GM03348 (cell line): ENCODE measurements at places on chromosomes 6 and 20.

DNA sequence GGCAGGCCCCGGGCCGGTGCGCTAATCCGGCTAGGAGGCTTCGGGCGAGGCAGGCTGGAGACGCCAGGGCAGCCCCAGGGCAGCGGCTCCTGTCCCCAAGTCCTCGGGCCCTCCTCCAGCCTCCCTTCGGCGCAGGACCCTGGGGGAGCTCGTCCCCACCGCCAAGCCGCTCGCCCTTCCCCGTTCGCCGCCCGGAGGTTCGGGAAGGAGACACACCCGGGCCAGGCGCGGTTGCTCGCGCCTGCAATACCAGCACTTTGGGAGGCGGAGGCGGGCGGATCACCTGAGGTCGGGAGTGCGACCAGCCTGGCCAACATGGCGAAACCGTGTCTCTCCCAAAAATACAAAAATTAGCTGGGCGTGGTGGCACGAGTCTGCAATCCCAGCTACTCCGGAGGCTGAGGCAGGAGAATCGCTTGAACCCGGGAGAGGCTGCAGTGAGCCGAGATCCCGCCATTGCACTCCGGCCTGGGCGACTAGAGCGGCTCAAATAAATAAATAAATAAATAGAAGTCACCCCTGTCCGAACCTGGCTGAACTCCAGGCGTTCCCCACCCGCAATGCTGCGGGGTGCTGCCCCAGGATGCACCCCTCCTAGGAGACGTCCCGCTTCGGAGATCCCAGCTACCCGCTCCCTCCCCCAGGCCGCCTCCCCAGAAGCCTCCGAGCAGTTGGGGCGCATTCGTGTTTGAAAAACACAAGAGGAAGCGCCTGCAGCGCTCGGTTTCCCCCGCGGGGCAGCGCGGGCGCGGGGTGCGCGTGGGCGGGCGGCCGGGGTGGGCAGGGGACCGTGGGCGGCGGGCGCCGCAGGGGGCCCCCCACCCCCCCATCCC lies 27.5 kb downstream of the SERPINB9 start:
- DNase-seq: peak; percentile 60

- no peak for DNase-seq
Measured at GRCh38 chr6:41655646-41656001, 17.4 kb downstream of the MDFI start.

- no peak for DNase-seq
Measured at GRCh38 chr20:16707674-16708073, 22.2 kb upstream of the SNRPB2 start.

GRCh38 chr6:170512249-170512648 lies 40.9 kb downstream of the PSMB1 start:
- DNase-seq: no peak

DNA sequence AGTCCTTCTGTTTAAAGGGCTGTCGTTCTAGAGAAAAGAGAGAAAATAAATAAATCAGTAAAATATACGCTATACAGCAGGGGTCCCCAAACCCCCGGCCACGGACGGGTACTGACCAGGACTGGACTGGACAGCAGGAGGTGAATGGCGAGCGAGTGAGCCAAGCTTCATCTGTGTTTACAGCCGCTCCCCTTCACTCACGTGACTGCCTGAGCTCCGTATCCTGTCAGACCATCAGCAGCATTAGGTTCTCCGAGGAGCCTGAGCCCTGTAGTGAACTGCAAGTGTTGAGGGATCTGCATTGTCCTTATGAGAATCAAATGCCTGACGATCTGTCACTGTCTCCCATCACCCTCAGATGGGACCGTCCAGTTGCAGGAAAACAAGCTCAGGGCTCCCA lies 76.5 kb downstream of the ZNF217 start:
- DNase-seq: no peak

GRCh38 chr6:156651486-156651885 lies 125.7 kb upstream of the ARID1B start:
- no peak for DNase-seq

DNA sequence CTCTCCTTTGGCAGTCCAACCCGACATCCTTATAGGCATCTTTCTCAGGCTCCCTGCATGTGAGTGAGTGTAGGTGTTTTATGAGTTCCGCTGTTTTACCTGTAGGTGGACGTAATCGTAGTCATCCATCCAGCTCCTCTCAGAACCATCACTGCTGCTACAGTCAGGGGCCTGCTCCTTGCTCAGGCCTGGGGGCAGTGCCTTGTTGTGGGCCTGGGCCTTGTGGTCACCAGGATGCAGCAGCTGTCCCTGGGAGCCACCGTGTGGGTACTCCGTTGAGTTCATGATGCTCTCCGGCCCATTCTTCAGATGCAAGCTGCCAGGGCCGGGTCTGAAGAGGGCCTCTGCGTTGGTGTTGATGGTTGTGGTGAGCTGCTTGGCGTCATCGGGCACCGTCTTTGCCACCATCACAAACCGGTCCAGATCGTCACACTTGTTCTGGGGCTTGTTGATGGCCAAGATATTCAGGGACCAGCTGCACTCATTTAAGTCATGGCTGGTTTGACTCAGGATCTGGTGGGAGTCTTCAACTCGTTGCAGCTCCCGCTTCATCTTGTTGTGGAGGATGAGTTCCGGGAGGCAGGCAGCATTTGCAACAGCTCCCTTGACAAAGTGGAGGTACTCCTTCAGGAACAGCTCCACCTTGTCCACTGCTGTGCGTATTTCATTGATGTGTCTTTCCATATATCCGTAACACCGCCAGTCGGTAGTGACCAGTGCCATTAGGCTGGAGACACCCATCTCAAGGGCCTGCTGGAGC lies 42.4 kb downstream of the NEDD9 start:
- DNase-seq: no peak

GRCh38 chr6:45704056-45704800 lies 311.4 kb downstream of the CLIC5 start:
- DNase-seq: no peak

DNA sequence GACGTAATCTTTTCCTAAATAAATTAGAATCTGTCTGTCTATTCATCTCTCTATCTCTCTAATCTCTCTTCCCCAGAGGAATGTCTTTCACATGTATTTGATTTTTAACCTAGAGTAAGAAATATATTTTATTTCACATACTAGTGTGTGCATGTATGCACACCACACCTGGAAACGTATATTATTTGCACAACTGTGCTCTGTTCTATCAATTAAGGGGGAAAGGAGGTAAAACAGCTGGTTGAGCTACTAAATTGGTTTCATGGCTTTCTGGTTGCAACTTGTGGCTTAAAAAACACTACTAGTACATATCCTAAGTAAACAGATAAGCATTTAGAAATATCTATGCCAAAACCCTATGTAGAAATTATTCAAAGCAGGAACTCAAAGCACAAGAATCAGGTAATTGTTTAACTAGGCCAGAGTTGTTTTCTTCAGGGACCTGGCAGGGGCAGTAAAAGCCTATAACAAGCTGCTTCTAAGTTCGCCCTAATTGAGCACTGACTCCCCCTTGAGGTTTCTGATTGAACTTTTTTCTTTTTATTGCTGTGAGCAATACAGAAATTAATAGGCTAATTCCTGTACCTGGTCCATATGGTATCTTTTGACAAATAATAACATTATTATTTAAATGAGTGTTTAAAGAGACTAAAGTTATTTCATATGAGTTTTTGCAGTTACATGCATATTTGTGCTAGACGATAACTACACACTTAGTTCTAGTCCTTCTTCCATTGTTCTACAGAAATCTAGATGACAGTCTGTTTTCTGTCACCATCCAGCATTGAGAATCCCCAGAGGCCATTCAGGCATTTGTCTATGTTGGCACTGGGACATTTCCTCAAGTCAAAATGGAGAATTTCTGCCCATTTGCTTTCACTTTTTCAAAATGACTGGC lies 88.6 kb downstream of the MCHR2 start:
- DNase-seq: peak; percentile 74

- no peak for DNase-seq
Measured at GRCh38 chr20:14889496-14890255, 552.3 kb upstream of the FLRT3 start.

- no peak for DNase-seq
Measured at GRCh38 chr6:36685926-36686667, 7.6 kb downstream of the CDKN1A start.

DNA sequence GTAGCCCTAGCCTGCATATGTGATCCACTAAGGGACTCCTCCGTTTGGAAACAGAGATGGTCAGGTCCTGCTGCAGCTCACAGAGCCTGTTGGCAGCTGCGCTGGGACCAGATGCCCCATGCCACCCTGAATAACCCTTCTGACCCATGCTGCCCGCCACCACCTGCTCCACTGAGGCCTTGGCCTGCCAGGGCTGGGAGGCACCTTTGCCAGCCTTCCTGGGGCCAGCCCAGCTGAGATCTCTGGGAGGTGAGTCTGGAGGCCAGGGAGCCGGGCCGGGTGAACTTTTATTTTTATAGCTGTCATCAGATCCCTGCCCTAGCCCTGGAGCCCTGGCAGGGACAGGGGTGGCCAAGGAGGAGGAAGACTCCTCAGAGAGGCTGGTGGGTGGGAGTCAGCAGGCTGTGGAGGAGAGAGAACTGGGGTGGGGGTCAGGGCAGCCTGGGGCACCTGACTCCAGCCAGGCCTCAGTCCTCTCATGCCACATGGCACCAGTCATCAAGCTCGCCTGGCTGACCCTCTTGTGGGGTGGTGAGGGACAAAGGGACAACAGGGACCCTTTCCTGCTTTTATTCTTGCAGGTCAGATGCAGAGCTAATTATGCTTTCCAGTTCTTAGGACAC lies 10.0 kb downstream of the CEBPB start:
- DNase-seq: no peak

DNA sequence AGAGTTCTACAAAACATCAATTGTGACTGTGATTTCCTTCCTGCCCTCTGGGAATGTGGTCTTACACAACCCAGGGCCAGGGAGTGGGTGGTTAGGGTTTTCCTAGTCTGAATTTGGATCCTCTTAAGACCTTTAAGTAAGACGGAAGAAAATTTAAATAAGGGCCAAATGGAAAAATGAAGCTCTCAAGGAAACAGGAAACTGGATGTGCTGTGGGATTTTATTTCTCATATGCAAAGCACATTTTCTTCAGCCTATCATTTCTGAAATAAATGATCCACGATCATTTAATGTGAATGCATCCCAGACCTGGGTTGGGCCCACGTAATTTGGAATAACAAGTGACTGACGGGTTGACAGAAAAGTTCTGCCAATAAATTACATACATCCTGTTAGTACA lies 243.6 kb downstream of the CLIC5 start:
- peak; percentile 9 for DNase-seq

GRCh38 chr20:34089655-34090345 lies 22.2 kb downstream of the EIF2S2 start:
- no peak for DNase-seq

DNA sequence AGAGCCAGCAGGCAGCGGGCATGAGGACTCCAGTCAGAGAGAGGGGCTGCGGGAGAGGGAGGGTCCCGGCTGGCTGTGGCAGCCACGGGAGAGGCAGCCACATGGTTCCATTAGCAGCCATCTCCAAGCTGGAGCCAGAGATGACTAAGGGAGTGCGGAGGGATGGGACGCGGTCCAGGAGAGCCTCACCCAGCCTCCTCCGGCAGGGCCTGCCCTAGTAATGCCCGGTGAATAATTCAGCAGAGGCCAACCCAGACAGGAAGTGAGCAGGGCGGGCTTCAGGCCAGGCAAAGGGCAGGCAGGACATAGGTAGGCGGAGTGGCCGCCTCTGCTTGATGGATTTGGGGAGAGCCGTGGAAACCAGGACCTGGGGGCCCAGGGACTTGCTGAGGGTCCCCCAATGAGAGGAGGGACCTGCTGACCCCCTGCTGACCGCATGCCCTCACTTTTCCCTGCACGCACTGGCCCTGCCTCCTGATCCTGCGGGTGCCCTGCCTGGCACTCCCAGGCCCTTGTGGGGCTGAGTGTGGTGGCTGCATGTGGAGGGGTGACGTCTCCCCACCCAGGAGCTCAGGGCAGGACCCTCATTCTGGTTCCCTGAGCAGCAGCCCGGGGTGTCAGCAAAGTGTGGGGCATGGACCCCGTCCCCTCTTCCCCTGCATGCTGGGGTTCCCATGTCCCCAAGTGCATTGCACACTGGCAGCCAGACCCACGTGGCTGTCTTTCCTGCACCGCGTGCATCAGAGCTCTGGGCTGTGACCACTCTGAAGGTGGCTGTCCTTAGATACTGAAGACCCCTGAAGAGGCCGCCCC lies 51.8 kb upstream of the SLCO4A1 start:
- peak; percentile 91 for DNase-seq

DNA sequence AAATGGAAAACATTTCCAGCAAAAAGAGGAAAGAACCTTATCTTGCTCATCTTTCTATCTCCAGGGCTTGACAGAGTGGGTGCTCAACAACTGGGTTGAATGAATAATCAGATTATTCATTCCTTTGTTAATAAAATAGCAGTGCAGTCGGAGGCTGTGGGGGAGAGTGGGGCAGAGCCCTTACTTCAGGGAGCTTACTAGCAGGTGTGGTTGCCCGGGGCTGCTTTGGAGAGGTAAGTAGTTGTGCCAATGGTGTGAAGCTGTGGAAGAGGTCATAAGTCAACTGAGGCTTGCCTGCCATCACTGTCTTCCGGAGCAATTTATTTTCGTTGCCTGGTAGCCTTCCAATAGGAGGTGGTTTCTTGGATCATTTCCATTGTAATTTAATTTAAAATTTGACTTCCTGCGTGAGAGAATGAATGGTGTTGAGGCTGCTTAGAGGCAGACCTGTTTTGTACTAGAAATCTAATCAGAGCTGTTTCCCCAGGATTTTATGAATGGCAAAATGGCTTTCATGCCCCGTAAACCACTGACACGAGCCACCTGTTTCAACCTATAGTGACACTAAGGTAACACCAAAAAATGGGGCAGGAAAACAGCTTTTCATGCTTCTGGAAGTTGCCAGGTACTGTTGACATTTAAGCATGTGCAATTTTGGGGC lies 51.4 kb downstream of the ZDHHC14 start:
- no peak for DNase-seq

GRCh38 chr6:113597231-113597583 lies 259.9 kb upstream of the MARCKS start:
- peak; percentile 8 for DNase-seq

DNA sequence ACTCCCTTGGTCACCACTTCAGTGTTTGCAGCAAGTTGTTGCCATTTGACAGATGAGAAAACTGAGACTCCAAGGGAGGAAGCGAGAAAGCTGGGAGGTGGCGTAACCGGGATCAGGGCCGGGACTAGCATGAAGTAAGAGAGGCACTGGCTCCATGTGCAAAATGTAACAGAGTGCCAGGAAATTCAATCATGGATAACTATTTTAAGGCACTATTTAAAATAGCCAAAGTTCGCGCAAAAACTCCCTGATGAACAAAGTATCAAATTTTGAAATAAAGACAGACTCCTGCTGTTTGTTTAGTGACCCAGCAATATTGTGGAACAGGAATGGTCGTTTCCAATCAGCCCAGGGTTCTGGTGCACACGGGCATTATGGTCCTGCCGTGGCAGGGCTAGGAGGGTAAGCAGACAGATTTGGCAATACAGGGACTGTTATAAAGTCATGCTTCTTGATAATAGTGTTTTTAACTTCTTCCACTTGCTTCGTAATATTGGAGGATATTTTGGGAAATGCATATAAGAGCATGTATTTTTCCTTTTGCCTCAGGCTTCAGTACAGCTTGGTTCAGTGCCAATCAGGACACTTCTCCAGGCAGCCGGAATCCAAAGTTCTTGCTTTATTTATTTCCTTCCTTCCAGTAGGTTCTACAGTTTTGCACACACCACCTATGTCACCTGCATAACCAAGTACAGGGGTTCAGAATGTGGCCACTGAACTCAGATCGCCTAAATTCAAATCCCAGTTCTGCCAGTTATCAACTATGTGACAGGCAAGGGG lies 141.6 kb downstream of the EYA2 start:
- DNase-seq: no peak
